Suprapubic skin (tissue), 4 donors: ENCODE measurements at places on chromosomes 3 and 15. TPM values are rescaled to one million over a fixed set of nuclear protein-coding genes. Genes with fewer than 3 reads are reported as not detected.
A peak's percentile ranks its signal among the peaks of the same experiment; 100 is the strongest.

The NPAP1 gene
- not detected for total RNA-seq

DNA sequence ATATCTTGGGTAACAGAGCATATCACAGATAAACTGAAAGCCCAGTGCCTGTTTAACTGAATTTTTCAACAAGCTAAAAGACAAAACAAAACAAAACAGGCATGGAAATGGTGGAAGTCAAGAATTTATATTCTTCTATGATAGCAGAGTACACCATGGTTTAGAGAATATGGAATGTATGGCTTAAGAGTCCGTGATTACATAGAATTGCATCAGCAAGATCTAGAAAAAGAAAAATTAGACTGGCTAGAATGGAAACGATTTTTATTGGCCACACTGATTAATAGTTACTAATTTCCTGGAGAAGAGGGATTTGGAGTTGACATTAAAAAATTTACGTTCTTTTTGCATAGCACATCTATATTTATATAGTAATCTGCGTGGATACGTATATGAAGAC, 435.2 kb upstream of the DPPA4 start:
- H3K4me1 ChIP-seq = no peaks in the 10 kb centered on the region
- DNase-seq = no peak
- H3K27me3 ChIP-seq = no peaks in the 10 kb centered on the region
- H3K27ac ChIP-seq = no peak overlapping the region
- H3K4me3 ChIP-seq = no peak overlapping the region
- H3K36me3 ChIP-seq = no peaks in the 10 kb centered on the region

DNA sequence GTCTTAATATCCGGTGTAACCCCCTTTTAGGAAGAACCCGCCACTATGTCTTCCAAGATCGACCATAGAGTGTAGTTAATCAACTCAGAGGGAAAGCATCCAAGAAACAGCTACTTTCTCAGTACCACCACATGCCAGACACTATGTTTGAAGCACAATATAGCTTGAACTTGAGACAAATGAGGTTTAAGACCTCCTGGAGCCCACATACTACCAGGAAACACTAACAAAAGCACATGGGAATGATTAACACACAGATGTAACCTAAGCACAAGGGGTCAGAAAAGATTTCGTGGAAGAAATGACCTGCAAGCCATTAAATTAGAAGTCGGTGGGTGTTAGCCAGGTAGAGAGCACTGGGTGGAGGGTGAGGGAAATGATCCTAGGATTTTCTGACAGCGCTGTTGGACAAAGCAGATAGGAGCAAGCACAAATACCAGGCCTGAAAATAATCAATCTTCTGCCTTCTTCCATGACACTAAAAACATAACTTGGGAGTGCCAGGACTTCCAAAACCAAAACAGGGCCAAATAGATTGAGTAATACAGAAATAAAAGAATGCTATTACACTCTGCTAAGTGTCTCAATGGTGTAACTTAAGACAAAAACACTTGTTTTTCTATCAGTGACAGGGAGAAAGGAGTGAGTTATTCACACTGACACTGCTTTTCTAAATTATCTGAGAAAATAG, 213.7 kb downstream of the FOXP1 start:
- no peaks in the 10 kb centered on the region for H3K36me3 ChIP-seq
- no peak overlapping the region for H3K4me3 ChIP-seq
- no peak for DNase-seq
- H3K27ac ChIP-seq = no peak overlapping the region
- peaks cover 16% of the 10 kb centered on the region for H3K4me1 ChIP-seq

GRCh38 chr3:133830071-133830470, 24.5 kb downstream of the SRPRB start:
- H3K4me3 ChIP-seq = no peak overlapping the region
- H3K27me3 ChIP-seq = no peaks in the 10 kb centered on the region
- no peak for DNase-seq
- H3K4me1 ChIP-seq = no peaks in the 10 kb centered on the region

GRCh38 chr3:84961011-84961410, 2.2 kb downstream of the CADM2 start:
- no peak for DNase-seq
- peaks cover 14% of the 10 kb centered on the region for H3K4me1 ChIP-seq
- no peak overlapping the region for H3K27ac ChIP-seq
- no peak overlapping the region for H3K4me3 ChIP-seq
- no peaks in the 10 kb centered on the region for H3K36me3 ChIP-seq
- peaks cover 32% of the 10 kb centered on the region for H3K27me3 ChIP-seq

DNA sequence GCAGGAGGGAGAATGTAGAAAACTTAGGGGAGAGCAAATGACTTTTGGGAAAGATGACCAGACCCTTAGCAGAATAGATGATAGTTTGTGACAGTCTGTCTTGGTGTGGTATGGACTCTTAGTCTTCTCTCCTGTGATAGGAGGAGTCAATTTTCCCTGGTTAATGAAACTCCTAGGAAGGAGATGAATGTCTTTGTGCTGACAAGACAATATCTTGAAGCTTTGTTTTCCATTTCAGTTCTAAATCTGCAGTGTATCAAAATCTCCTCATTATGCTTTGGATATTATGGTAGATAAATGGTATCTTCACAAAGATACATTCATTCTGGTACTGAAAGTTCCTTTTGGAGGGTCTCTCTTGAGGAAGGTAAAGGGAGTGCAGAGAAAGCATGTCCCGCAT, 77.8 kb upstream of the ZNF717 start:
- no peak for DNase-seq
- H3K27me3 ChIP-seq = no peaks in the 10 kb centered on the region
- H3K36me3 ChIP-seq = no peaks in the 10 kb centered on the region
- H3K27ac ChIP-seq = no peak overlapping the region
- no peaks in the 10 kb centered on the region for H3K4me1 ChIP-seq
- no peak overlapping the region for H3K4me3 ChIP-seq

DNA sequence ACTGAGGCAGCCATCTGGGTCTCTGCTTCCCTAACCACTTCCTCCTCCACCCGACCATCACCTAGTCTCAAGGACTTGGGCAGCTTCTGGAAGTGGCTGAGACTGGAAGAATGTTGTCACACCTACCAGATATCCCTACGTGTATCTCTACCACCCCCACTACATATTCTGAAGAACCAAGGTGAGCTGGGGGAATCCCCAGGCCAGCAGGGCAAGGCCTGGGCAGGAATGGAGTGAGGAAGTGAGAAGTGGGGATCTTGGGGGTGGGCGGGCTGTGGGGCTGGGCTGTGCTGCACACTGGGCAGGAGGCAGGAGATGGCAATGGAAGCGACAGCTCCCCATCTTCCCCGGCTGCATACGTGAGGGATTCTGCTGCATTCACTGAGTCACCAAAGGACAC, 17.5 kb upstream of the ALDH1A3 start:
- peaks cover 2% of the 10 kb centered on the region for H3K4me1 ChIP-seq
- no peak overlapping the region for H3K4me3 ChIP-seq
- peak overlapping the region; percentile 40 for H3K27ac ChIP-seq

- H3K36me3 ChIP-seq = no peaks in the 10 kb centered on the region
- no peaks in the 10 kb centered on the region for H3K4me1 ChIP-seq
- no peak for DNase-seq
- H3K4me3 ChIP-seq = no peak overlapping the region
These were observed 527.5 kb downstream of the NTRK3 start for GRCh38 chr15:87728998-87729397.

DNA sequence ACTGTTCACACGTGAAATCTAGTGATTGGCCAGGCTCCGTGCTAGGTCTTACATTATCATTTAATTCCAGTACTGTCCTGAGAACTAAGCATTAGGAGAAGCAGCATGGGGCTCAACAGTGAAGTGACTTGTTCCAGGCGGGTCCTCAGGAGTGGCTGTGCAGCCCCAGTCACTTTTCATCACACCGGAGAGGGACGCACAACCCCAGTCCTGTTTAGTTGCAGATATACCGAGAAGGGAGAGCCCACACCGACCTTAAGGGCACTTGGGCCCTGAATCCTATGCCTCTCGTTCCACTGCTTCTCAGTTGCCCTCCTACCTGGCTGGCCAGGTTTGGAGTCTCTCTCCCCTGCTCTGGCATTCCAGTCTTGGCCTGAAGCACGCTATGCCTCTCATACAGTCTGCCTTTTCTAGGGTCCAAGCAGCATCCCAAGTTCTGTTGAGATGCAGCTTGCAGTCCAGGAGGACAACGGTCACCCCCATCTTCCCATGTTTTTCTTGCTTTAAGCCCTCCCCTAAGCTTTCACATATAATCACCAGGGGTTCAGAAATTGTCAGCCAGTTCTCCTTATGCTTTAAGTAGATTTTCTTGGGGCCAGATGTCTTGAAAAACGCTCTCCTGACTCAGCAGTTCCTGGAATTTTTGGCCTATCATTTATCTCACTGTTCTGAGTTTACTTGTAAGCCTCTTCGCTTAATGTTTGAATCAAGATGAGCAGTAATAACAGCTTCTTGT, 10.1 kb downstream of the FAM131A start:
- H3K4me3 ChIP-seq = no peak overlapping the region
- no peaks in the 10 kb centered on the region for H3K27me3 ChIP-seq
- DNase-seq = no peak
- H3K27ac ChIP-seq = no peak overlapping the region
- peaks cover 23% of the 10 kb centered on the region for H3K36me3 ChIP-seq
- peaks cover 30% of the 10 kb centered on the region for H3K4me1 ChIP-seq
